ENCODE measurements at places on chromosomes 2 and 18. TPM values are rescaled to one million over a fixed set of nuclear protein-coding genes. Genes with fewer than 3 reads are reported as not detected.

DNA sequence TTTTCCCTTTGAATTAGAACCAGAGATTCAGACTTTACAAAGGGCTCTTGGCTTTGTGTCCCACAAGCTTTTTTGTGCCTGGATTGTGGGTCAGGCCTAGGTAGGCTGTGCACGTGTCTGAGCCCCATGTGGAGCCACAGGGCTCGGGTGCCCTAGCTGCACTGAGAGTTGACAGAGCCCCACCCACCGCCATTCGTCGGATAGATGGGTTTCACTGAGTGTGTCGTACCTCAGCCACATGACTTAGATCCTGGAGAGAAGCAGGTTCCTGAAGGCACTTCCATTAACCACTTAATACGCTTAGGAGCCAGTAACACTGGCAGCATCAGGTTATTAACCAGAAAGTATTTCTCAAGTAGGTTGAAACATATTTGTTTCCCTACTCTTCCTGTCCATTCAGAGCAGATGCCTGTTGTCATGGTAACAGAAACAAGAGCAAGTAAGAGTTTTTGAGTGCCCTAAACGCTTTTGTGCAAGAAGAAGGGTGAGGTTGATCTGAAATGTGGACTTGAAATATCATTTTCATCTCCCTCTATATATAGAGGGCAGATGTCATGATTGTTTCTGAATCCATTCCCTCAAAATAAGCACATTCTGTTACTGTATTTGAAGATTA is 30.0 kb downstream of the ADCYAP1 start:
- DNase-seq: no peak

The WNT10A gene
- total RNA-seq: 0.94 TPM

DNA sequence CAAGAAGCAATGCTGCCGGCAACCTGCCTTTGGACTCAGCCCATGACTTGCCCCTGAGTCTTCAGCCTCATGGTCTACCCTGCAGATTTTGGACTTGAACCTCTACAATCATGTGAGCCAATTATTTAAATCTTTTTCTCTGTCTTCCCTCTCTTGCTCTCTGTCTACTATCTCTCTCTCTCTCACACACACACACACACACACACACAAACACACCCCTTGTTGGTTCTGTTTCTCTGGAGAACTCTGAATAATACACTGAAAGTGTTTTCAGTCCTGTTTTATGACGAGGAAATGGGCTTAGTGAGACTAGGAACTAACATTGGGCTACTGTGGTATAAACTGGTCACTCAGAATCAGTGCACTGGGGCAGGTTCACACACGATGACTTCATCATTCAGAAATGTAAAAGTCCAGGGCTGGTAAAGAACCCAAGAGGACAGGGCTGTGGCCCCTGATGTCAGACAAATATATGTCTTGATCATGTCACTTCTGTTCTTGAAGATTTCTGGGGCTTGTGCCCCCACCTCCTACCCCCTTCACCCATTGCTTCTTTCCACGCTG is 266.1 kb upstream of the SIX2 start:
- DNase-seq: no peak

The PROM2 gene
- total RNA-seq: 3.0 TPM

DNA sequence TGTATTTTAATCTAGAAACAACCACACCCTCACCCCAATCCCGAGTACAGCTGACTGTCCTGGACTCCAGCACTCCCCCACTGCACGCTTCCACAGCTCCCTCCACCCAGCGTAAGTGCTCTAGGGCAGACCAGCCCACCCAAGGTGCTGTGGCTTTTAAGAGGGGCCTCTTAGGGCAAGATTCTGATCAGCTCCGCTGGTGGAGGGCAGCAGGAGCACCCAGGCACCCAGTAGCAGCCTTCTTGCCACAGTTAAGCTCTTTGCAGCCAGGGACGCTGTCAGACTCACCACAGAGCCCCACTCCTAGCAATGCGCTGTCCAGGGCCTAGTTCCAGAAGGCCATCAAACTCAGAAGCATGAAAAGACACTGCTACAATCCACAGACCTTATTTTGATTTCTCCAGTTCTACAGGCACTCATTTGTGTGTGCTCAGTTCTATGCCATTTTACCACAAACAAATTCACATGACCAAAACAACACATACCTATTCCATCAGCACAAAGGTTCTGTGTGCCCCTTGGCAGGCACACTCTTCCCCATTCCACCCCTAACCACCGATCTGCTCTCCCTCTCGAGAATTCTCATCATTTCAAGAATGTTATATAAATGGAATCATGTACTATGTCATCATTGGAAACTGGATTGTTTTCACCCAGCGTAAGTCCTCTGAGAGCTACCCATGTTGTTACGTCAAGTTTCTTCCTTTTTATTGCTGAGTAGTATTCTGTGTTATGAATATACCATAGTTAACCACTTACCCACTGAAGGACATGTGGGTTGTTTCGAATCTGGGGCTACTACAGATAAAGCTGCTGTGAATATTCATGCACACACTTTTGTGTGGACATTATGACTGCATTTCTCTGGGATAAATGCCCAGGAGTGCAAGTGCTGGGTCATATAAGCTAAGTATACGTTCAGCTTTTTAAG is 40.4 kb downstream of the PTPN2 start:
- no peak for DNase-seq

DNA sequence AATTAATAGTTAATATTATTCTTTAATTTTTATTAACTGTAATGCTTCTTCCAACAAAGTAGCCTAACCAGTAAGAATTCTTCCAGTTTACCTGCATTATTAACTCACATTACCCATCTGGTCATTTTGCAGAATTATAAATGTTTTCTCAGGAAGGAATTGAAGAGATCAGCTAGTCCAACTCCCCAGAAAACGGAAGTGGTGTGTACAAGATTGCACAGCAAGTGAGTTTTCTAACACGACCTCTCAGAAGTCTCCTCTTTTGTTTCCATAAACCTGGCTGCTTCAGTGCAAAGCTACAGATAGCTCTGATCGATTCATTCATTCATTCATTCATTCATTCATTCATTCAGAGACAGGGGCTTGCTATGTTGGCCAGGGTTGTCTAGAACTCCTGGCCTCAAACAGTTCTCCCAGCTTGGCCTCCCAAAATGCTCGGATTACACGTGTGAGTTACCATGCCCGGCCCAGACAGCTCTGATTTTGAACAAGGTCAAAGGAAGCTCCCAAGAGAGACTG is 128.8 kb upstream of the REV1 start:
- DNase-seq: no peak

DNA sequence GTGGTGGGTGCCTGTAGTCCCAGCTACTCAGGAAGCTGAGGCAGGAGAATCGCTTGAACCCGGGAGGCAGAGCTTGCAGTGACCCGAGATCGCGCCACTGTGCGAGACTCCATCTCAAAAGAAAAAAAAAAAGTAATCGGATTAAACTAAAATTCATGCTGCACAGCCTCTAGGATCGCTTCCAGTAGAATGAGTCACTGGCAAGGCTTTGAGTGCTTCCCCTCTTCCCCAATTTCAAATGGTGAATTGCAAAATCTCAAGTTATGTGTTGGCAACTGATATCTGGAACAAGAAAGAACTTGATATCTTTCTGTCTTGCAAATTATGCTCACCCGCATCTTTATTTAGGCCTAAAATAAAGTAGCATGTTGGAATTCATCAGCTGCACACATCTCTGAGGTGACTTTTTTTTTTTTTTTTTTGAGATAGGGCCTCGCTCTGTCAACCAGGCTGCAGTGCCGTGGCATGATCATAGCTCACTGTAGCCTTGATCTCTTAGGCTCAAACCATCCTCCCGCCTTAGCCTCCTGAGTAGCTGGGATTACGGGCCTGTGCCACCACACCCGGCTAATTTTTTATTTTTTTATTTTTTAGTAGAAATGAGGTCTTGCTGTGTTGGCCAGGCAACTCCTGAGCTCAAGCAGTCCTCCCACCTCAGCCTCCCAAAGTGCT is 12.7 kb downstream of the TTC39C start:
- DNase-seq: no peak

GRCh38 chr2:44715671-44716081 is 225.8 kb upstream of the SIX3 start:
- no peak for DNase-seq

DNA sequence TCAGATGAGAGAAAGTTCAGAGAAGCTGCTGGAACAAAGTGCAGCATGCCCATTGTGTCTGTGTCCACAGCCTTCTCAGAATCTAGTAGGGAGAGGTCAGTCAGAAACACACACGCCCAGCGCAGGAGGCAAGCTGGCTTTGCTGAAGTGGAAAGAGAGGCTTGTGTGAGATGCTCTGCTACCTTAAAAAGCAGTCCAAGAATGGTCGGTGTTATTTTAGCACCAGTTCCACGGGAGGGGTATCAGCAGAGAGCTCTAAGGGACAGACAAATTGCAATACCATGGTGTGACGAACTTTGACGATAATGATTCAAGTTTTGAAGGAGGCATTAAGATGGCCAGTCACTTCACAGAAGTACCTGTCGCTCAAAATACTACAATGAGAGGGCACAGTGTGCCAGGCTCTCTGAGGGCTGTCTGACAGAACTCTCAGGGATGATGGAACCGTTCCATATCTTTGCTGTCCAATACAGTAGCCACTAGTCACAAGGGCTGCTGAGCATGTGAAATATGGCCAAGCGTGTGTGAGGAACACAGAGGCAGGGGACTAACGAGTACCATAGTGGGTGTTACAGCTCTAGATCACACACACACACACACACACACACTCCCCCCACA is 237.5 kb upstream of the TMEM200C start:
- no peak for DNase-seq

GRCh38 chr2:9462886-9463697 is 11.3 kb upstream of the IAH1 start:
- no peak for DNase-seq

The GATA6 gene
- 5.3 TPM for total RNA-seq

DNA sequence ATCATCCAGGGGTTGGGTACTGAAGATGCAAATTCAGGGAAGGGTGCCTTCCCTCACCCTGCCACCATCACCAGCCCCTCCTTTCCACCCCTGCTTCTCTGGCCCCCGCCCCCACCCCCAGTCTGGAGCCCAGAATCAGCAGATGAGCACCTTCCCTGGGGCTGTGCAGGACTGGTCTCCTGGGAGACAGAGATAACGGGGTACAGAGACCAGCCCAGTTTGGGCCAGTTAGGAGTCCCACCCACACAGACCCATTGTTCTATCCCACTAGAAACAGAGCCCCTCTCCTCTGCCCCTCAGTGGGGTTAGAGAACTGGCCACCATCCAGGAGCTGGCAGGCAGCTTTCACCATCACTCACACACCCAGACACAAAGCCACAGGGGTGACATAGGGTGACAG is 4.5 kb upstream of the CRYBA2 start:
- no peak for DNase-seq

GRCh38 chr2:191593622-191594385 is 84.1 kb upstream of the NABP1 start:
- no peak for DNase-seq

DNA sequence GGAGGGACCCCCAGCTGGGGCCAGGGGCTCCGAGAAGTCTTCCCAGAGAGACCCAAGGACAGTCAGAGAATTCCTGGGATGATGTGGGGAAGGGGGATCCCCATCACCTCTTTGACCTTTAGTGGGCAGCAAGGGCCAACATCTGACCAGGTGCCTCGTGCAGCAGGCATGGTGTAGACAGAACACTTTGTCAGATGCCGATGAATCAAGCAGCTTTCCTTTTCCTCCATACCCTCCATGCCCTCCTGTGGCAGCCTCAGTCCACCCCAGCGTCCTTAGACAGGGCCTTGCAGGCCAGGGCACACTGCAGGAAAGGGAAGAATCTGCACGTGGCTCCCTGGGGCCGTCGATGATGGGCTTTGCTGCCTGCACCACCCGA is 26.3 kb downstream of the GPR55 start:
- peak; percentile 30 for DNase-seq

GRCh38 chr2:10591207-10591606 is 98.6 kb downstream of the NOL10 start:
- DNase-seq: no peak

The GREB1 gene
- 6.5 TPM for total RNA-seq

The C1QL2 gene
- not detected for total RNA-seq

The MOB4 gene
- total RNA-seq: 25.6 TPM

DNA sequence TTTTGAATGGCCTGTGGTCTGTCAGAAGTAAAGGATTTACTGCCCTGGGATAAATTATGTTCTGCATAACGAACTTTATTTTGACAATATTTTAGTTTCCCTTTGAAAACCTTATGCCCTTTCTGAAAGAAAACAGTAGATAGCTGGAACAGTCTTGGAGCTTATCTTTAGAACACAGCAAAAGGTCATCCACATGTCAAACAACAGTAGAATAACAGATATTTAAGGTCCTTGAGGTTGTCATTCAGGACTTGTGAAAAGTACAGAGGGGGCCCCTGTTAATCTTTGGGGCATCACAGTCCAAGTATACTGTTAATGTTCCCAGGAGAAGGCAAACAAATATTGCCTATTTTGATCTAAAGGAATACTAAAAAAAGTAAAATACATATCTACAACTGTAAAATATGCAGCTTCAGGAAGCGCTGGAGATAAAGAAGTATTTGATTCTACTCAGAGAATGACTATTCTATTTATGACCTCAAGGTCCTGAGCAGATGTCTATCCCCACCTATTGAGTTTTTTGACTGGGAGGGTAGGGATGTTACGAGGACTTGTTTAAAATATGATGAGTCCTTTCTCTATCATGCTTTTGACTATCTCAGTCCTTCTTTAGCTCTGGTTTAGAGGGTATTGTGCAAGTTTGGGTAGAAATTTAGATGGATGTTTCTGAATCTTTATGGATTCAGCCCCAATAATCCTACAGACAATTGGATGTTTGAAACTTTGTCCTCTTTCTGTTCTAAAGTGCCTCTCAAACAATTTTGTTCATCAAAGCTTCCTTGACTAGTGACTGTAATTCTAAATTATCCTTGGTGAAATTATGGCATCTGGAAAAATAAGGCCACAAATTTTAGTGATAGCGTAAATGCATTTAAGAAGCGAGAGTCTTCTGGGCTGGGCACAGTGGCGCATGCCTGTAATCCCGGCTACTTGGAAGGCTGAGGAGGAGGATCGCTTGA is 25.1 kb upstream of the TMEM214 start:
- no peak for DNase-seq

DNA sequence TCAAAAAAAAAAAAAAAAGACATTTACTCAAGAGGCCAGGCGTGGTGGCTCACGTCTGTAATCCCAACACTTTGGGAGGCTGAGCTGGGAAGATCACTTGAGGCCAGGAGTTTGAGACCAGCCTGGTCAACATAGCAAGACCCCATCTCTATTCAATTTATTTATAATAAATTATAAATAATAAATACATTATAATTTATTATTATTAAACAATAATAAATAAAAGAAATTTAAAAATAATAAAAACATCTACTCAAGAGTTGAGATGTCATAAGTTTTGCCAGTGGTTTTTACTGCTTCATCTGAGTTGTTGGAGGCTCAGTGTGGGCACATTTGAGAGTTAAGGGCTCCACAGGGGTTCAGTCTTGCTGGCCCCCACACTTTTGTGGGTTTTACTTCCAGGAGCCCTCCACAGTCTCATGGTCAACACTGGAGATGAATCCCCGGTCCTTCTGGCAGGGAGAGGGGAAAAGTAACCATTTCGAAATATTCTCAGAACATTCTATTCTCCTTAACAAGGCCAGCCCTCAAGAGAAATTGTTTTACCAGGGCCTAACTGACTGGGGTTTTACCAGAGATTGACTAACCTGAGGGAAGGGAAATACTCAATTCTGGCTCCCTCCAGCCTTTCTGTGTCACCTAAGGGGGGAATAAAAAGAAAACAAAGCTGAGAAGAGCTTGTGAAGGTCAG is 51.6 kb upstream of the NCOA1 start:
- DNase-seq: no peak

- peak; percentile 42 for DNase-seq
Measured at GRCh38 chr18:79516441-79516931, 120.8 kb downstream of the NFATC1 start.

- no peak for DNase-seq
Measured at GRCh38 chr2:164538240-164538866, 82.9 kb downstream of the GRB14 start.

All from sciatic nerve (tissue), 2 donors.